ENCODE measurements at places on chromosomes 5 and 9. TPM values are rescaled to one million over a fixed set of nuclear protein-coding genes. Genes with fewer than 3 reads are reported as not detected.

ITGA1 gene
- 13.2 TPM for total RNA-seq

FAM151B gene
- total RNA-seq, result 1.8 TPM

GRCh38 chr5:151159649-151160373 lies 2.2 kb upstream of the ANXA6 start:
- no peak for DNase-seq
- no peaks in the 10 kb centered on the region for H3K36me3 ChIP-seq
- H3K4me3 ChIP-seq, result no peak overlapping the region
- H3K27me3 ChIP-seq, result no peaks in the 10 kb centered on the region
- peaks cover 38% of the 10 kb centered on the region for H3K4me1 ChIP-seq

- DNase-seq, result no peak
- H3K4me1 ChIP-seq, result no peaks in the 10 kb centered on the region
- no peaks in the 10 kb centered on the region for H3K27me3 ChIP-seq
Observed at GRCh38 chr5:122707796-122708195, 67.1 kb upstream of the SNX2 start.

GDA gene
- total RNA-seq, result not detected

- H3K4me3 ChIP-seq, result no peak overlapping the region
- H3K4me1 ChIP-seq, result no peaks in the 10 kb centered on the region
- H3K27ac ChIP-seq, result no peak overlapping the region
- no peaks in the 10 kb centered on the region for H3K36me3 ChIP-seq
- DNase-seq, result no peak
Observed at GRCh38 chr5:35294976-35295375, 64.7 kb upstream of the PRLR start.

All from right atrium auricular region (tissue), 2 donors.